ENCODE measurements at places on chromosomes 4 and X.

- peak; percentile 57 for DNase-seq
These were observed 52.8 kb downstream of the GPRIN3 start for GRCh38 chr4:89254847-89255246.

- no peak for DNase-seq
These were observed 20.5 kb upstream of the STS start for GRCh38 chrX:7127056-7127455.

DNA sequence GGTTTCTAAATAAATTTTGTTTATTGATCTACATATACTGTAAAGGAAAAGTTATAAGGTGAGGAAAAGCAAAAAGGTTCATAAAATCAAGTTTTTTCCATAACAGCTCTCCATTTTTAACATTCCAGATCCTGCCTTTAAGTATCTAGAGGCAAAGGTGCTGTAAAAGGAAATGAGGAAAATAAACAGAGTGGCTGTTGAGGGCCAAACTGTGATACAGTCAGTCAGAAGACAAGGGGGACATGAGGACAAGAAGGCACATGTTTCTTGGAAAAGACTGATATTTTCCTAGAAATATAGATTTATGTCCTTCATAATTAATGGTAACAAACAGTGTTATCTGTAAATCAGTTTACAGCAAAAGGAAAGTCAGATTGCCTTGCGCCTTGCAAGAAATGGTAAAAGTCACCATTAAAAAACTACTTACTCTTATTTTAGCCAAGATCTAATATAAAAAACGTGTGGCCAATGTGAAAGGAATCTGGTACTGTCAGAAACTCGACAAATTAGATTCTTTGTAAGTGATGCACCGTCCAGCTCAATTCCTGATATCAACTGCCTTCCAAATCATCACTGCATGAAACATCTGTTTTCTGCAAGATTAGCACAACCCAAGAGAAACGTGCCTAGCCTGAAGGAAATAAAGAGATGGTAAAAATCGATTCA lies 34.0 kb upstream of the VEGFD start:
- no peak for DNase-seq

- no peak for DNase-seq
These were observed 70.1 kb upstream of the HCCS start for GRCh38 chrX:11040996-11041395.

GRCh38 chrX:7286168-7286837 lies 138.3 kb upstream of the PUDP start:
- DNase-seq = no peak

DNA sequence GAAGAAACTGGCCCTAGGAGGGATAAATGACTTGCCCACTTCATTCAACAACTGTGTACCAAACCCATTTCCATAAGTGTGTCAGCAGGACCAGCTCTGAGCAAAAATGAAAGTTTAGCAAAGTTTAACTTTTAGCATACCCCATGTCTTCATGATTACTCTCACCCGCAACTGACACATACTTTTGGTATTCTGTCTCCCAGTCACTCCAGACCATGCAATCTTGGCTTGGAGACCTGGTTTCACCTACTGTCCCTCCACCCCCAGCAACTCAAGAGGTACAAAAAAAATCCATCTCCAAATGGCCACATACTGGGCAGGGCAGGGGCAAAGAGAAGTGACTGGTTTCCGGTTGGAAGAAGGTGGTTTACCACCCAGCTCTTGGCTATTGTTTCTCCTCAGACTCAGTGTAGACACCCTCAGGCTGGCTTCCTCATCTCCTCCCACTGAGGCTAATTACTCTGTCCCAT lies 79.8 kb downstream of the RLIM start:
- DNase-seq = no peak

Measured in hematopoietic multipotent progenitor cell treated with erythropoietin and hydrocortisone succinate and interleukin-3 and kit ligand, for 15 days (in vitro differentiated cells).